Daoy (cell line): ENCODE measurements at places on chromosomes 5 and 9.

DNA sequence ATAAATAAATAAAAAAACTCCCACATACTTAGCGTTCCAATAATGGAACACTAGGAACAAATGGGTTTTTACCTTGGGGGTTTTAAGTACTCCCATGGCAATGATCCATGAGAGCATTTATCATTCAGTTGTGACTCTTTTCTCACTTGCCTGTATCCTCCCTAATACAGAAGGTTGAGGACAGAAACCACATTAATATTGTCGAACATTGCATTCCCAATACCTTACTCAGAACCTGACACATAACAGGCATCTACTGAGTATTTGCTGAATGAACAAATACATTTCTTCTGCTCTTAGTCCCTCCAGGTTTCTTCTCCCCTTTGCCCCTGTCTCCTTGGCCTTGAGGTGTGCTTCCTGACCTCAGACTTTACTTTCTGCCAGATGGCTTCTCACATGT lies 175.9 kb downstream of the CEMIP2 start:
- DNase-seq, result no peak

GRCh38 chr5:177316005-177316404 lies 4.3 kb upstream of the MXD3 start:
- DNase-seq, result no peak

- DNase-seq, result no peak
These were observed 309.5 kb downstream of the PDE4D start for GRCh38 chr5:59583810-59584562.

DNA sequence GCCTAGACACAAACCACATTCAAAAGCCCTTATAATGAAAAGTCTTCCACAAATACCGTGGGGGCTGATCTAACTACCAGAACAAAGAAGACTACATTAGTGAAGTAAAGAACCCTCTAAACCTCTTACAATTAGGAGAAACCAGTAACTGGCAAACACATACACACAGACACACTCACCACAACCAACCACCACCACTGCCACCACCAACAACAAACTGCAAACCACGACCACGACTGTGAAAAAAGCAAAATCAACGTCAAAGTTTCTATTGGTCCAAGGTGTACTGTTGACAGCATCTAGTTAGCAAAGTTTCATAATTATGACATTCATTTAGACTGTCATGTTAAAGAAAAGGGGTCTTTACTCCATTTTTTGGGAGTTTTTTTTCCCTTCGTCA lies 2.7 kb downstream of the CDO1 start:
- DNase-seq, result no peak

DNA sequence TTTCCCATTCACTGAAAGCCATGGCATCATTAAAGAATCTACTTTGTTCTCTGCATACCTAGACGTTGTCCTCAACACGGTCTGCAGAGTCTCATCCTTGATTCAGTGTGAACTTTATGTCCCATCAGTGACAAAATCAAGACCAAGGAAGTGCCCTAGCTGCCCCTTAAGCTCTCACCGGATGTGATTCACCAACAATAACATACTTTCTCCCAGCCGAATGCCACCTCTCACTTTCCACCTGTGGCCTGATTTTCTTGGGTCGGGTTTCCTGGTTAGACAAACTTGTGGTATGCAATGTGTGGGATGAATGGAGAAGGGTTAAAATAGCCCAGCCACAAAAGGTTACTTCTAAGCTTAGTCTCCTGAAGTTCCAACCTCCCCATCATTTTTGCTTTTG lies 145.3 kb upstream of the PAPPA start:
- peak; percentile 89 for DNase-seq

DNA sequence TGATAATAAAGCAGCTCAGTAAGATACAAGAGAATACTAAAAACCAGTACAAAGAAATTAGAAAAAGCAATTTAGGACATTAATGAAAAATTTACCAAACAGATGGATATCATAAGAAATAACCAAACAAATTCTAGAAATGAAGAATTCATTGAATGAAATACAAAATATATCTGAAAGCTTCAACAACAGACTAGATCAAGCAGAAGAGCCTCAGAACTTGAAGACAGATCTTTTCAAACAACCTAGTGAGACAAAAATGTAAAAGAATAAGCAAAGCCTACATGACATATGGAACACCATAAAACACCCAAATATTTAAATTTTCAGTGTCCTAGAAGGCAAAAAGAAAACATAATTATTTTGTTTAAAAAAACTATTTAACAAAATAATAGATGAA lies 66.9 kb downstream of the SKIC3 start:
- DNase-seq, result no peak

DNA sequence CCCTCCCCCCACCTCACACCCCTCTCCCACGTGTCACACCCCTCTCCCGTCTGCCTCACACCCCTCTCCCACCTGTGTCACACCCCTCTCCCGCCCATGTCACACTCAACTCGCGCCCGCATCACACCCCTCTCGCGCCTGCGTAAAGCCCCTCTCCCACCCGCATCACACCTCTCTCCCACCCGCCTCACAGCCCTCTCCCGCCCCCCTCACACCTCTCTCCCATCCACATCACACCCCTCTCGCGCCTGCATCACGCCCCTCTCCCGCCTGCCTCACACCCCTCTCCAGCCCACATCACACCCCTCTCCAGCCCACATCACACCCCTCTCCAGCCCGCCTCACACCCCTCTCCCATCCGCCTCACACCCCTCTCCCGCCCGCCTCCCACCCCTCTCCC lies 173.5 kb upstream of the FOXD4L5 start:
- no peak for DNase-seq

DNA sequence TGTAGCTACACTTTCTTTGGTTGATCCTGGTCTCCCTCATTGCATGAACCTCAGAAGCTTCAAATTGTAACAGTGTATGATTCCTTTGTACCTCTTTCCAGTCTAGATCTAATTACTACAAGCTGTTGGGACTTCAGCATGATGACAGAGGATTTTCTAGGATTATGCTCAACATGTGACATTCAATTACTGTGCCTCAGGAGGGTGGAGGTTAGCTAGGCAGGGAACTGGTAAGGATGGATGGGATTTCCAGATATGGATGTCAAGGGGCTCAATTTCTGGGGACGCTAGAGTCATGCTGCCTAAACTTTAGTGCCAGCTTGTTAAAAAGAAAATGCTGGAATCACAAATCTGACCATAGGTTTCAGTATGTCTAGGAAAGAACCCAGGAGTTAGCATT lies 29.2 kb upstream of the GLRA1 start:
- DNase-seq, result no peak

- no peak for DNase-seq
These were observed 455.9 kb downstream of the EBF1 start for GRCh38 chr5:158643840-158644239.

DNA sequence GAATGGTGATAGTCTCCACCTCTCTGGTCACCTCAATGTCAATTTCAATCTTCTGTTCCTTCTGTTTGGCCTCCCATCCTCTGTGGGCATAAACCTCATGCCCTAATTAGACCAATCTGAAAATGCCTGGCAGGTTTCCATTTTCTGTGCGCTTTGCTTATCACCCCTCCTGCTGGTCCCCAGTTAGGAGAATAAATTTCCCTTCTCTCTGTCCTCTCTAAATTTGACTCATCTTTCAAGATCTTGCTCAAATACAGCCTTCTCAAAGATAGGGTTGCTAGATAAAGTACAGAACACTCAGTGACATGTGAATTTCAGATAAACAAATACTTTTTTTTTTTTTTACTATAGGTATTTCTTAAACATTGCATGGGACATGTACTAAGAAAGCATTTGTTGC lies 69.4 kb upstream of the CD180 start:
- no peak for DNase-seq

DNA sequence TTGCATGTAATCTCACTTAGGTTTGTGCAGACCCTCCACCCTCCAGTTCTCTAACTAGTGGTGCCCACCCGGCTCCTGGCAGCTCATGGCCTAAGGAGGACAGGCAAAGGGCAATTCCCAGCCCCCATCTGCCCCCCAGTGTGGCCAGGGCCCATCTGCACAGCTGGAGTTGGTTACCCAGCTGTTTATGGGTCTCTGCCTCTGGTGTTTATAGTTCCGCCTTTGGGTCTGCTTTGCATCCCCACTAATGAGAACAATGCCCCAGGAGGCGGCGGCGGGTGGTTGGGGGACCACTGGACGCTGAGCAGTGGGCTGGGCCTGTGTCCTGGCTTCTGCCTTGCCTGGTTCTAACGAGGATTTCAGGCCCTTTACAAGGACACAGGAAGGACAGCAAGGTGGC lies 62.4 kb downstream of the NDST1 start:
- no peak for DNase-seq

GRCh38 chr5:139652788-139653241 lies 4.7 kb downstream of the CXXC5 start:
- no peak for DNase-seq

DNA sequence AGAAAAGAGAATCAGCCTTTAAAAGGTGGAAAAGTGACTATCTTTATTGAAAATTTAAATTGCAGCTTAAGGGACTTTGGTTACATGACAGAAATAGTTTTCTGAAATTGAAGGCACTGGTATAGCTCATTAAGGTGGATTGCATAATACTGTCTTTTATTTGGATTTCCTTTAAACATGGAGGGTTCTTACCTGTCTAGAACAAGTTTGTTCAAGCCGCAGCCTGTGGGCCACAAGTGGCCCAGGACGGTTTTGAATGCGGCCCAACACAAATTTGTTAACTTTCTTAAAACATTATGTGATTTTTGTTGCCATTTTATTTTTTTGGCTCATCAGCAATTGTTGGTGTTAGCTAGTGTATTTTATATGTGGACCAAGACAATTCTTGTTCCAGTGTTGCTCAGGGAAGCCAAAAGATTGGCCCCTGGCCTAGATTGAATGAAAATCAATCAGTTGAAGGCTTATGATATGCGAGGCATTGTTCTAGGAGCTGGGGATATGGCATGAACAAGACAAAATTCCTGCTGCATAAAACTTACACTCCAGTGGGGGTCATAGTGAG lies 18.0 kb downstream of the NNT start:
- DNase-seq, result no peak

DNA sequence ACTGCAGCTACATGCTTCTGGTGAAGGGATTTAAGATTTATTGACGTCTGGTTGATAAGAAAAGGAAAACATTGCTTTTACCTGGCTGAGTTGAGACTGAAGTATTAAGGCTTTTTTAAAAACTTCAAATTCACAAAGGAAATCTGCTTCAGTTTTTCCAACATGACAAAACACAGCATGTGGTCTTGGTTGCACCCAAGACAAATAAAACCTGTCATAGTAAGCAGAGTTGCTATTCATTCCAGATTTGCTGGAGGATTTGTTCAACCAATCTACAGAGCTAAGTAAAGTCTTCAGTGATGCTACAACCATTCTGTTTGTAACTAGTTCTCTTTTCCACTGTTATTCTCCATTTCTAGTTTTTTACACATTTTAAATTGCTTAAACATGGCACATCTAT lies 11.3 kb downstream of the C5orf63 start:
- no peak for DNase-seq

DNA sequence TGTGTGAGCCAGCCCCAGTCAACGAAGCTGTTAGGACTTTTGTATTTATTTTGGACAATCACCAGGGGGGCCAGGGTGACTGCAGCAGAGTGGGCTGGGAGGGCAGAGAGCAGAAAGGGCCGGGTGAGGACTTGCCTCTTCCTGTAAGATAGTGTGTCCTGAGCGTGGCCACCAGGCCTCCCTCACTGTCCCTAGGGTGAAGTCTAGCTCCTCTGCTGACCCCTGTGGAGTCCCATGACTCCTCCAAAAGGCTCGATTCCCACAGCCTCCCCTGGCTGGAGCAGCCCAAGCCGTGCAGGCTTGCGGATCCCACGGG lies 147.8 kb downstream of the RXRA start:
- peak; percentile 57 for DNase-seq

- no peak for DNase-seq
These were observed 49.0 kb upstream of the FOXI1 start for GRCh38 chr5:170056561-170057267.

DNA sequence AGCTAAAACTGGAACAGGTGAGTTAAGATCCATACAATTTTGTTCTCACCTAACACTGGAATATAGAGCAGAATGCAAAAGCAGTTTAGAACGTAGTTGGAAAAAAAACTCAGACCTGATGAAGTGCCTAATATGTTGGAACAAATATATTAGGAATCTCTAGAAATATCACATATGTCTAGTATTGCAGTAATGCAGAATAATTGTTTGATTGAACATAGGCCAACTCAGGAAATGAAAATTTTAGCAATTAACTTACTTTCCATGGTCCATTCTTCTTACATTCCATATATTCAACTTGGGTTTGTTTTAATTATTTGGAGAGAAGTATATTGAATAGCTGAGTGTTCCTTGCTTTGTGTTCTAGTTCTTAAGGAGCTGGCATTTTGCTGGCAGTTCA lies 111.8 kb upstream of the ADAMTSL1 start:
- no peak for DNase-seq

- DNase-seq, result no peak
These were observed 27.2 kb downstream of the PRRC2B start for GRCh38 chr9:131420980-131421624.

DNA sequence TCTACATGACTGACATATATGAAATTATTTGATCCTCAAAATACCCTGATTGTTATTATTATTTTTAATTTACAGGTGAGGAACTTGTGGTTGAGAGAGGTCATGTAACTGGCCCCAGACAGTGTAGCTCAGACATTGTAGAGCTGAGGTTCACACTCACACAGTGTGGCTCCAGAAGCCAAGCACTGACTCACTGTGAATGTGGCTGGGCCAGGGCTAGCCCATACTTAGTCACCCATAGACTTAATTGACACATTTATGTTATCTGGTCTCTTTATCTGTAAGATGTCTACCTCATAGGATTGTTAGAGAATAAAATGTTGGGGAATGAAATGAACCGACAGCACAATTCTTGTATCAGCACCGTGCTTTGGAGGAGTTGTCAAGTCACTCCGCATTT lies 24.9 kb upstream of the CCDC112 start:
- DNase-seq, result peak; percentile 75

GRCh38 chr9:1870915-1871314 lies 144.2 kb upstream of the SMARCA2 start:
- DNase-seq, result no peak

DNA sequence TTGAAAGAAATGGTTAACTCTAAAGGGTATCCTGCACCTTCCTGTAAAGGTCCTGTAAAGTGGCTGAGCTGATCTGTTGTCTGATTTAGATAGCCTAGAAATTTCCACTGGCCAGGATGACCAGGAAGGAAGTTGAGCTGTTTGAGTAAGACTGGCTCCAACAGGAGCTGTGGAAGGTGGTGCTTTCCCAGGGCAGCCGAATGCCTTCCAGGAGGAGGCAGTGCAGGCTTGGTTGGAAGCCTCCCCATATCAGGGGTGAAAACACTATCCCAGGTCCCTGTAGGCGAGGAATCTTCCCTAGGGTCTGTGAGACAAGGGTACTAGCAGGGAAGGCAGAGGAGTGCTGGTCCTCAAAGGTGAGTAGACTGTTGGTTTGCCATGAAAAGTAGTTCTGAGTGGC lies 98.4 kb downstream of the LIX1 start:
- peak; percentile 50 for DNase-seq

GRCh38 chr5:128062172-128062746 lies 21.3 kb upstream of the SLC12A2 start:
- DNase-seq, result no peak

DNA sequence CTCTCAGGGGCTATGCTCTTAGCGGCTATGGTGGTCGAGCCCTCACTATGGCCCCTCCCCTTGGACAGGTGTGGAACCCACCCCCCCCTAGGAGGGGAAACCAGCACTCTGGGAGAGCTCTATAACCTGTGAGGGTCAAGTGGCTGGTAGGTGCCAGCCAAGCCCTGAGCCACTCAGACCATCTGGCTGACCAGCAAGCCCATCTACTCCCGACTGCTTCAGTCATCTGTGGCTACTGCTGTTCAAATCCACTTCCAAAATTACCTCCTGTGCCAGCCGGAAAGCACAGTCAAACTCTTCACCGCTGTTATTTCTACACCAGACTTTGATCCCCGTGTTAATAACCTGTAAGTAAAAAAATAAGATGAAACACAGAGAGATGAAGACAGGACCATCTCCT lies 28.5 kb downstream of the NSUN2 start:
- no peak for DNase-seq
